ENCODE measurements at places on chromosomes 3 and 15.

DNA sequence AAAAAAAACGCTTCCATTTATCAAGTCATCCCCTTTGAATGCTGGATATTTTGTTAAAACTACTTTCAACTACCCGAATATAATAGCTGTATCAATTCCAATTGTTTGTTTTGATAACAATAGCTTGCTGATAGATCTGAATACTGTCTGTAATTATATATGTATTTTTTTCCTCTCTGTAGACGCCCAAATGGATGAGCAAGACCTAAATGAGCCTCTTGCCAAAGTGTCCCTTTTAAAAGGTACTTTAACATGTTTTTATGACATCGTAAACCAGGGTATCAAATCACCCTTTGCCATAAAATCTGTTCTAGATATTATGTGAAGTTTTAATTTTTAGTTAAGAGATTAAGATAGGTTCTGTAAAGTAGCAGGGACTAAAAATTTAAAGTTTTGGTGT, 111.5 kb upstream of the FLNB start:
- no peak for DNase-seq

- DNase-seq = no peak
Measured at GRCh38 chr3:89332386-89332785, 225.0 kb downstream of the EPHA3 start.

GRCh38 chr3:177538048-177538749, 340.9 kb upstream of the TBL1XR1 start:
- DNase-seq = no peak

- DNase-seq = no peak
Measured at GRCh38 chr3:113194823-113195401, 16.4 kb upstream of the BOC start.
